Activated T-helper 1 cell treated with anti-CD3 and anti-CD28 coated beads, Interleukin-2, amount 50 U/mL, for 16 hours (primary cell): ENCODE measurements at places on chromosomes 7 and 10.

DNA sequence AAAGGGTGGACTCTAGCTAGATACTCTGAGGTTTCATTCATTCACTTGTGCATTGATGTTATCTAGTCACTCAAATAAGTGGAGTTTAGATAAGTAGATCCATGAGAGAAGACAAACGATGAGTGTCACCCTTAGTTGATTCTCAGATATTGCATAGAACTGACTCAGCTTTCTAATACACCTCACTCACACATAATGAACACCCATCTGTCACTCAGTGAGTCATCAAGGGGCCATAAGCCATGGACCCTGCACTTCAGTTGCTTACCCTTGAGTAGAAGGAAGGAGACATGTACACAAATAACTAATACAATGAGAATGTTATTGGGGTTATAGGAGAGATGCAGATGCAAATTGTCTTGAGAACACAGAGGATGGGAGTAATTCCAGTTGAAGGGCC is 163.8 kb downstream of the SORCS3 start:
- no peak for DNase-seq

GRCh38 chr10:129345763-129346162 is 121.3 kb upstream of the MGMT start:
- no peak for DNase-seq

DNA sequence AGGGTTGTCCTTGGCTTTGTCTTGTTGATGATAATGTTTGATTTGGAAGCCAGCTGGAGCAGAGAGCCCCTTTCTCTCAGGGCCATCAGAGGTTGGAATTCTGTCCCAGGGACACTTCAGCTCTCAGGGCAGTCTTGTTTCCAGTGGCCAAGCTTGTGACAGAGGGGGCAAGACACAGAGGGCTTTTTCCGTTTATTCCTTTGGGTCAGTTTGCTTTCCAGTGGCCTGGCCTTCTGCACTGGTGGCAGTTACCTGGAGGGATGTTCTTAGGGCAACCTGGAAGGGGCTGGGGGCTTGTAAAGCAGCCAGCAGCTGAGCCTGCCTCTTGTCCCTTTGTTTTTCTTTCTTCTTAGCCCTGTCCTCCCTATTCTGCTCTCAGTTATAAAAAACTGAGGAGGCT is 62.7 kb downstream of the MTURN start:
- no peak for DNase-seq

DNA sequence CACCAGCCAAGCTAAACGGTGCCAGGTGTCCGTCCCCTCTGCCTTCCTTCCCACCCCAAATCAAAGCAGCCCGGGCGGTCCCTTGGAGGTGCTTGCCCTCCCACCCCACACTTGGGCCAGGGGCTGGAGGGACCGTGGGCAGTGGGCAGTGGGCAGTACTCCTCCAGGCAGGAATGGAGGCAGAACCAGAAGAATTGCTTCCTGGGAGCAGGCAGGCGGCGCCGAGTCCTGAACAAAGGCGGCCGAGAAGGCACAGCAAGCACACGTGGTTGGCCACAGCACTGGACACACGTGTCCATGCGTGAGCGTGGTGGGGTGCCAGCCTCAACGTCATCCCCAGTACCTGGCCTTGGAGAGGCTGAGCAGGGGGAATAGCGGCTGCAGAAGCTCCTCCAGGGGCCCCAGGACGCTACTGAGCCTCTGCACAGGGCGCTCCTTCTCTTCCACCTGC is 48.4 kb upstream of the NKX6-2 start:
- no peak for DNase-seq

DNA sequence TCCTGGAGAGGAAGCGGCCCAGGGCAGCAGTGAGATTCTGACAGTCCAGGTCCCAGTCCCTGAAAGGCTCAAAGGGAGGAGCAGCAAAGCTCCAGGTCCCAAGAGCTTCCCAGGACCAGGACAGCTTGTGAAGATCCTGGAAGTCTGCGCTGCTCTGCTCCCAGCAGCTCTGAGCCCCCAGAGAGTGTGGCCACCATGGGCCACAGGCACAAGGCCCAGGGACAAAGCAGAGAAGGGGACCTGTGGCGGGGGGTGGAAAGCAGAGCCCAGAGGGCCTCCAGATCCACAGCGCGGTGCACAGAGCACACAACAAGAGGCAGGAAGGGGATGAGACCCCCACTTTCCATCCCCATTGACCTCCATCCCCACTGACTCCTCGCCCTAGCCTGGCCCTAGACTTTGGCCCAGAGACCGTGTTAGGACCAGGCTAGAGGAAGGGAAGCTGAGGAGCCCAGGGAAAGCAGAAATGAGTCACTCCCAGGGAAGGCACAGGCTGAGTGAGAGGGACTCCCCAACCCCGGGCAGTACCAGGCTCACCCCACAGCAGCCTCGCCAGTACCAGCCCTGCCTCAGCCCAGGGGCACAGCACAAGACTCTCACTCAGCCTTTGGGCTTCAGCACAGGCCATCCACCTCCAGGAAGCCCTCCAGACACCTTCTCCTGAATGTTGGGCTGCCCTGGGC is 75.5 kb downstream of the GRID1 start:
- no peak for DNase-seq

DNA sequence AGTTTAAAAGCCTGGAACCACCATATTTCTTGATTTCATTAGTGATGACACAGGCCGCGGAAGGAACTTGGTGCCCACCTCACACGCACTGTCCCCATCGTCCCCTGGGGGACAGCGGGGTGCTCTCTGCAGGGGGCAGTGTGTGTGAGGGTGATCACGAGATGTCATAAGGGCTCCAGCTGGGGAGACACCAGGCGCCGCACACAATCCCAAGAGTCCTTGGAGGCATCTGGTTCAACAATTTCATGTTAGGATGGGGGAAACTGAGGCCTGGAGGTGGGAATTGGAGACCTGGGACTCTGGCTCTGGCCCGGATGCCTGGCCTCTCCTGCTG is 66.4 kb downstream of the ELFN1 start:
- no peak for DNase-seq

DNA sequence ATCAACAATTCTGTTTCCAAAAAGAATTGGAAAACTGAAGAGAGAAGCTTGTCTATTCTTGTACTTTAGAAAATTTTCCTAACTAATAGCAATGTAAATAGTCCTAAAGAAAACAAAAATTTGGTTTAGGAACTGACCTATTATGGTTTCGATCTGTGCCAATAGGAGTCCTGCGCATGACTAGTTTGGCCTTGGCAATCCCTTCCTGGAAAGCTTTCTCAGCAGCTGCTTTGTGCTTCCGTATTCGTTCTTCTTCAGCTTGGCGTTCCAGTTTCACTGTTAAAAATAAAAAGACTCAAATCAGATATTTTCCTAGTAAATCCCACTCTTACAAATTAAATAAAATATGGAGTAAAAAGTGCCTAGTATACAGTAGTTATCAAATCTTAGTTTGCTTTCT is 36.6 kb downstream of the FZD9 start:
- no peak for DNase-seq

DNA sequence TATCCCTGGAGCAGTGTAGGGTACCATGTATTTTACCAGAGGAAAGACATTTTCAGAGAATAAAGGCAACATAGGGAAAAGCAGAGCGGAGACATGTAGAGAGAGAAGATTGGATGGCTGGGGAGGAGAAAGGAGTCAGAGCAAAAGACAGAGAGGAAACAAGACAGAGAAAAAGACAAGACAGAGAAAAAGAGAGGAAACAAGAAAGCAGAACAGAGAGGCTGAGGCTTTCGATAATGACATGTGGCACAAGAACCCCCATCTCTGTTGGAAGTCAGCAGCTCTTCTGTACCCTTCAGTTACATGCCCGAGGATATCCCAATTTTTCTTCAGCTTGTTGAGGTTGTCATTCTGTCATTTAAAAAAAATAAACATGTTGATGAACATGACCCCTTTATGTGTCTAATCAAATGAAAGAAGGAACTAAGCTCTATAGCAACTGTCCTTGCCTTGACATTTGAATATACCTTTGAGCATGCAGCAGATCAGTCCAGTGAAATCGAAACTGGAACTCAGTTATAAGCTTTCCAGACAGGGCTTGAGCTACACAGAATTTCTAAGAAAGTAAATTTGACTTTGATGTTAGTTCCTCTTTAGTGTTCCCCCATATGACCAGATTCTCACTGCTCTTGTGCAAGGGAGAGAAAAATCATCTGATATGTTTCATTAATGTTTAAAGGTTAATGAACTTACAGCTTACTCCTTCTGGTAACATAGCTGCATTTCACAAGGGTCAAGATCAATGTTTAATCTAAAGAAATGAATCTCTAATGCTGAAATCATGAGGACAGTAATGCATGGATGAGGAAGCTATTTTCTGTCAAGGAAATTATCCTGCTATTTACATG is 75.1 kb upstream of the SP4 start:
- DNase-seq = no peak

- DNase-seq = no peak
Observed at GRCh38 chr7:151717415-151717814, 159.5 kb downstream of the PRKAG2 start.

- DNase-seq = no peak
Observed at GRCh38 chr7:21454182-21454581, 26.3 kb downstream of the SP4 start.

- no peak for DNase-seq
Observed at GRCh38 chr10:13844651-13845050, 257.9 kb downstream of the PRPF18 start.
